ENCODE measurements at places on chromosomes 16 and 17.

DNA sequence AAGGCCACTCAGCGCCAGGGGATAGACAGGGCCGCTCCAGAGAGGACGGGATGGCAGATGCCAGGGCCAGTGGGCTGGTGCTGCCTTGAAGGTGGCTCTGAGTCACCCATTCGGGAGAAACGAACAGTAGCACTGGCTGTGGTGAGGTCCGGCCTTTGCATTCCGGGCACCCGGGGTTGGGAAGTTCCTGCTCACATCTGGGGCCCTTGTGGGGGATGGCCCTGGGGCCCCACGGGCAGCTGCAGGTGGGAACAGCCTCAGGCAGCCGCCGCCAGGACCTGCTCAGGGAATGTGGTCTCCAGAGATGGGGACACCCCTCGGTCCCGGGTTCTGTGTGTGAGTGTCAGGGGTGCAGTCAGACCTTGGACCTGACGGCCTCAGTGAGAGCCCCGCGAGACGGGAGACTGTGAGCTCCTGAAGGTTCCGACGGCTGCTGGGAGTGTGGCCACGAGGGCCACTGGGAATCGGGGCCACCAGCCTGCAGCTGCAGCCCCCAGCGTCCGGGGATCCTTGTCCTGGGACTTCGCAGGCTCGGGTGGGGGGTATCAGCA is 1.4 kb downstream of the CBFA2T3 start:
- DNase-seq, result no peak

DNA sequence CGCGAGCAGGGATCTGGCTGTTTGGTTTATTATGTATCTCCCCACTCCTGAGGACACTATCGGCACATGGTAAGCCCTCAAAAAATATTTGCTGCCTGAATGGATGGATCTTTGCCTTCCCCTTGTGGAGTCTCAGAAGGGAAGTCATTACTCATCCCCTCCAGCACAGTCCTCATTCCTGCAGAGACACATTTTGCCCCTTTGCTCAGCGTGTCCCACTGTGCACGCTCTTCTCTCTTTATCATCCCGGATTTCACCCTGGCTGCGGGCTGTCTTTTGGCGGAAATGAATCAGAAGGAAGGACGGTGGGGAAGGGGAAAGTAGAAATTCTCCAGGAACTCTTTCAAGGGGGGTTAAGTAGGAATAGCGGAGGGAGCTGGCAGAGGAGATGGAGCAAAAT is 125.2 kb upstream of the CDC42EP4 start:
- DNase-seq, result no peak

GRCh38 chr17:44902135-44902760 is 3.0 kb upstream of the EFTUD2 start:
- DNase-seq, result no peak

GRCh38 chr17:40356990-40357881 is 7.3 kb downstream of the GJD3 start:
- DNase-seq, result no peak
